NCI-H1436 treated with DMSO at 0.1 percent for 48 hours (cell line): ENCODE measurements at places on chromosomes 11 and 22.

DNA sequence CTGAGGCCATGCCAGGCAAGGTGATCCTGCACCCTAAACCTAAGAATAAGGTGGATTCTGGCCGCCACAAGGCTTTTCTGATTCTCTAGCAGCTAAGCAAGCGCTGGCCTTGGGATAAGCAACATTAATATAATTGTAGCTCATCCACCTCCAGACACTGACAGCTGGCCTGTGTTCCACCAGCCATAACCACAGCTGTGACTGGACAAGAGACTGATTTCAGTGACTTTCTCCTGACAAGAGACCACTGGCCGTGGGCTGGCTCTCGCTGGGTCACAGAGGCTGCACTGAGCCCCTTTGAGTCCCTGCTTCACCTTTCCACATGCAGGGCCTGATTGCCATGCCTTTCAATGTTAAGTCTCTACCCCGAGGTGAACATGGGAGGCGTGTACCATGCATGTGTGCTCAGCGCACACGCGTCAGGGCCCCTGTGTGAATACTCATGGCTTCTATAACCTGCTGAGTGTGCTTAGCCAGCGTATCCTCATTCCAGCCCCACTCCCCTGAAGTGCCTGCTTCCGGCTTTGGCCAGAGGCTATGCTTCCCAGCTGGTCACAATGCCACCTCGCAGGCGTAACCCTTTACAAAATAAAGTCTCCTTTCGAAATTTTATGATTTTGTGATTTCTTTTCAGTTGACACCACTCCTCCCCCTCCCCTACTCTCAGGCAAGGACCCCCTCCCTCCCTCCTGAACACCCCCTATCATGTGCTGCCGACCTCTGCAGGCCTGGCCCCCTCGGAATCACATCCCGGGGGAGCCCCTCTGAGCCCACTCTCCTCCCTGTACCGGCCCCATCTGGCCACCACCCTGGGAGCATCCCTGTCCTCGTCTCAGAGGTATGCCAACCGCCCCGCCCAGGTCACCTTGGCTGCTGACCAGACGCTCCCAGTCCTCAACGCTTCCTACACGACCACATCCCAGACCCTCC, 128.1 kb downstream of the CTTN start:
- no peak for DNase-seq

- DNase-seq: no peak
These were observed 118.0 kb downstream of the PHF21B start for GRCh38 chr22:44891791-44892190.

DNA sequence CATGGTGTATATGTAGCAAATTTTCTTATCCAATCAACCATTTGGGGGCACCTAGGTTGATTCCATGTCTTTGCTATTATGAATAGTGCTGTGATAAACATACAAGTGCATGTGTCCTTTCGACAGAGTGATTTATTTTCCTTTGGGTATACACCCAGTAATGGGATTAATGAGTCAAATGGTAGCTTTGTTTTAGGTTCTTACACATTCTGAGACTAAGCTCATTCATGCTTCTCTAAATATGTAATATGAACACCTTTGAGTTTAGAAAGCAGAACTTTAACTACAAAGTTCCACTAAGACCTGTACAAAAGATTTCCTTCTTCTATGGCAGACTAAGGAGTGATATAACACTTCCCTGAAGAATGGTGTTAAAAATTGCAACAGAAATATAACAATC, 627.0 kb downstream of the KCNA4 start:
- no peak for DNase-seq

DNA sequence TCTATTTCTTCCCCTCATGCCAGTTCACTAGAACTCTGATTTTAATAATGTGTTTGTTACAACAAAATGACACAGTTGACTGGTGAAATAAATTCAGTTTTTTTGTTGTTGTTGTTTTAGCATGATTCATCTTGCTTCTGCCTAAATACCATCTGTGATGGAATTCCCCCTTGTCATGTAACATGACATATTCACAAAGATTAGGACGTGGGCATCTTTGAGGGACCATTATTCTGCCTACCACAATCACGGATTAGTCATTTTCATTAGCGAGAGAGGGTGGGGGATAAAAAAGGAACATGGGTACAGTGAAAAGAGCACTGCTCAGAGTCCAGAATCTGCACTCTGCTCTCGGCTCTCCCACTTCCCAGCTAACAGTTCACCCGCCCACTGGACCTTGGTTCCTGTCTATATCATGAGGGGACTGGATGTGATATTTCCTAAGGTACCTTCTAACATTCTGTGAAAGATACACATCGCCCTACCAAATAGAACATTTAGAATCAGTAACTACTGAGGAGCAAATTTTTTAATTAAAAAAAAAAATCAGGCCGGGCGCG, 11.3 kb downstream of the HTATIP2 start:
- DNase-seq: no peak

- DNase-seq: no peak
These were observed 45.3 kb upstream of the CD82 start for GRCh38 chr11:44519989-44520737.

DNA sequence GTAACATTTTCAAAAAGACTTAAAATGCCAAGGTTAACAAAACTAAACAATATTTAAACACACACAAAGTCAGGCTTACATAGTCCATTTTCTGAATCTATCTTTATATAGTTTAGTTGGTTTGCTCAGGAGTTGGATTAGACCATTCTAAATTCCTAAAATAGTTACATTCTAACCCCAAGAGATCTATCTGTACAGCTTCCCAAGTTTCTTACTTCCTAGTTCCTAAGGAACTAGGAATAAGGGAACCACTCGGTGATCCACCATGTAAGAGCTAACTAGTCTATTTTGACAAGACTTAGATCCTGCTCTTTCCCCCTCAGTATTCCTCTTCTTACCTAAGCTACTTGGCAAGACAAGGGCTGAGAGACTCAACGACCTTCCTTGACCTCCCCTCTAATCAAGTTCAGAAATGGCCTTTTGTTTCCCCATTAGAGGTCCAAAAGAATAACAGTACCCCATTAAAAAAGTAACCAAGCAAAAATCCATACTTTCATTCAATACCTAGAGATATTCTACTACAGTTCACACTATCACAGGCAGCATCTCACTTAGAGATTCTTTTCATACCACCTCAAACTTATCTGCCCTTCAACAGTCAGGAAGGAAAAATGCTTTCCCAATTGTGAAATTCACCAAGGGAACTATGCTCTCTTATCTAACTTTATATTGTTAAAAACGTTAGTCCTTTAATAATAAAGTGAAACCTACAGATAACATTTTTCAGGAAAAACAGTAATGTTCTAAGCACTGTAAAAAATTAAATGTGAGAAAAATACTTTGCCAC, 253.1 kb downstream of the TTC28 start:
- no peak for DNase-seq

DNA sequence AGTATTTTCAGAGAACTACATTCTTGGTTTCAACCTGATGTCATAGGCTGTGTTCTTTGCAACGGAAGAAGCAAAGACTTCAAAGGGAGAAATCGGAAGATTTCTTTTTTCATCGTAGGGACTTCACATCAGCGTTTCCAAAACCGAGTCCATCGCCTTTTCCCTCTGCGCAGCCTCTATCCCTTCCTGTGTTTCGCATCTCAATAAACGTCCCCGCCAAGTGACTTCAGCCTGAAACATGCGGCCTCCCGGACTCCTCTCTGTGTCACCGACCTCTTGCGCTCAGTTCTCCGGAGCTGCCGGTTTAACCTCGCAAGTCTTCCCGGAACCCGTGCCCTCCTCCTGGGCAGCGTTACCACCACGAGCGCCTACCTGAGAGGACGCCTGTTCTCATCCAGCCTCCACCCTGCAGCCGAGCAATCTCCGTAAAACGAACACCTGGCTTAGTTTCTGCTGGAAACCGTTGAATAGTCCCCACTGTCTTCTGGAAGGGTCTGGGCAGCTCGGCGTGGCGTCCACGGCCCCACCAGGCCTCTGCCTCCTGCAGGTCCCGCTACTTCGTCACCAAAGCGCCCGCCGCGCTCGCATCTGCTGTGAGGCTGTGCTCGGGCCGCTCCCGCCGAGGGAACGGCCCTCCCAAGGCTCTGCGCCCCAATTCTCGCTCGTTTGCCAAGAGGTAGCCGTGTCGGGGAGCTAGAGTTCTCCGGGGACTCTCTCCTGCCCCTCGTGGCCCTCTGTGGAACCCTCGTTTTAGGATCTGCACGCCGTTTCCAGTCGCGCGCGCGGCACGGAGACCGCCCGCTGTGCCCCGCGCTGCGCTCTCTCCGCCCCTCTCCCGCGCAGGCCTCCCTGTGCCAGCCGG, at the start of gene GLB1L3:
Gene GLB1L3 (plus strand): TSS at position 846 of the 862 bp plus-strand sequence. CDS start 362 bp downstream, outside the sequence.
- no peak for DNase-seq

- no peak for DNase-seq
These were observed 293.7 kb downstream of the DDX10 start for GRCh38 chr11:108958368-108959104.

DNA sequence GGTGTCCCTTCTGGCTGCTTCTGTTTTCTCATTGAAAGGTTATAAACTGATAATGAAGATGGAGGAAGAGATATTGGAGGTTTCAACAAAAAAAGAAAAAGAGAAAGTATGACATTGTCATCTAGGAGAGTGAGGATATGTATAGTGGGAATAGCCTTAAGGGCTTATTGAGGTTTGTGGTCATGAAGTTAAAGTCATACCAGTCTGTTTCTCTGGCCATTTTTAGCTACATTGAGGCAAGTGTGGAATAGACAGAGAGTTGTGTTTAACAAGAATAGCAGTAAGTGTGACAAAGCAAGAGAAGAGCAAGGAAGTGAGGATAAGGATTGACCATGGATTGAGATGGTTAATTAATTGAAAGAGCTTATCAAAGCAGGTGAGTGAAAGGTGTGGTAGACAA, 110.4 kb downstream of the ELP4 start:
- DNase-seq: no peak

GRCh38 chr11:121140369-121140768, 39.3 kb downstream of the TECTA start:
- no peak for DNase-seq

- DNase-seq: no peak
These were observed 199.9 kb downstream of the FAM181B start for GRCh38 chr11:82533628-82534327.

GRCh38 chr11:102396708-102397563, 49.9 kb downstream of the BIRC2 start:
- DNase-seq: no peak

DNA sequence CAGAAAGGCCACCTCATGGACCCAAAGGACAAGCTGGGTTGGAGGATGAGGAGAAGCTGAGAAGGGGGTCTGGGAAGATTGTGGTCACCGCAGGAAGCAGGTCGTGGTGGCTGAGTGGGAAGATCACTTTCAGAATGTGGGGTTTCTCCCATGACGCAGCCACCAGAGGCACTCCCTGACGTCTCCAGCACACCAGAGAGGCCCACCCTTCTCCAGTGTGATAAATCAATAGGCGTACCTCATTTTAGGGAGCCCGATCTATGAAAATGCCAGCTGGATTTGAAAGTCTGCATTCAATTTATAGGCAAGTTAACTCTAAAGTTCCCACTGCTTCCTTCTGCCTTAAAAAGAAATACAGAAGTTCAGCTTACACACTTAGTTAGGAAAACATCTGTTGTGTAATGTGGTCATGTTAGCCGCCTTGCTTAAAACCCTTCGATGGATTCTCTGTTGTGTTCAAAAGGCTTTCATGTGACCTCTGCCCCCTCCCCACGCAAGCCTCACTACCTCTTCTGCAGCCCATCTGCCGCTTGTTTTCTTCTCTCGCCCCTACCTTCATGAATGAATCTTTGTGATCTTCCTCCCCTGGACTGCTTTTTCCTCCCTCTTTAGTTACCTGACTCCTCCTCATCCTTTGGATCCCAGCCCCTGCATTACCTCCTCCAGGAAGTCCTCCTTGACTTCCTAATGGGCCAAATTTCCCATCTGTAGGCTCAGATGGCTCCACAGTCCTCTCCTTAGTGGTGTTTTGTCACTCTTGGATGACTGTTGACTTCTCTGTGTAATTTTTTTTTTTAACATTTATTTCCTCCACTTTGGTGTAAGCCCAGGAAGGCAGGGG, 10.7 kb downstream of the TSPAN18 start:
- no peak for DNase-seq

DNA sequence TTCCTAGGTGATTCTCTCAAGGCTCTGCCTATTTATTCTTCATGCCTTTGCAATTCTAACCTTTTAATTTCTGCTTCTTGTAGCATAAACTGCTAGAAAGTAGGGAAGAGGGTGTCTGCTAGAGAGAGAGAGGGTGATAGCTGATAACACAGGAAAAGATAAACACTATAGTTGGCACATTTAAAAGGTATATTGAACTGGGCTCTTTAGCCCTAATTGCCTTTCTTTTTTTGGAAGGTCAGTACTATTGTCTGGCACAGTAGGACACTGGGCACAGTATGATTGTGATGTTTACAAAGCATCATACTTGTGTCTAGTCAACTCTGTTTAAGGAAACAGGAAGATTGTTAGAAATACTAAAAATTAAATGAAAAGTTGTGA, 33.3 kb downstream of the TEAD1 start:
- DNase-seq: no peak

DNA sequence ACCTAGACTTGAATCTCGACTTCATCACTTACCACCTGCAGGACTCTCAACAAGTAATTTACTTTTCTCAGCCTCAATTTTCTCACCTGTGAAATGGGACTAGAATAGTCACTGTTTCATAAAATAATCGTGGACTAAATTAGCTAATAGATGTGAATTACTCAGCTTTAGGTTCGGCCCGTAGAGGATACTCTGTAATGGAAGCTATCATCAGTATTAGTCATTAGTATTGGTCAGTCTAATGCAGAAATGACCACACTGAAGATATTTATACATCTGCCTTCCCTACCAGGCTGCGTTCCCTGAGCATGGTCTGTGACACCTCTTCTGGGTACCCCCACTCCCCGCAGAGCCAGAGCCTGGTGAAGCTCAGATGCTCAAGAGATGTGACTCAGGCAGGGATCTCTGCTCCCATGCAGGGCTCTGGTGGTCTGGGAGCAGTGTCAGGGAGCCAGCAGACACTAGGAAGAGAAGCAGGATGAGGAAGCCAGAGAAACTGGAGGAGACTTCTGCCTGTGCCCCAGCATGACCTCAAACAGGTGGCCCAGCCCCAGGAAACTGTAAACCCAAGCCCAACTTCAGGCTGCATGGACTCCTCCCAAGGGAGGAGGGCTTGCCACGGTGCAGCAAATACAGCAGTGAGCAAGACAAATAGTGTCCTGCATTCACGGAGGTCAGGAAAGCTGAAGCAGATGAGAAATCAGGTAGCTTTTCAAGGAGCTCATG, 88.0 kb upstream of the E2F8 start:
- no peak for DNase-seq

DNA sequence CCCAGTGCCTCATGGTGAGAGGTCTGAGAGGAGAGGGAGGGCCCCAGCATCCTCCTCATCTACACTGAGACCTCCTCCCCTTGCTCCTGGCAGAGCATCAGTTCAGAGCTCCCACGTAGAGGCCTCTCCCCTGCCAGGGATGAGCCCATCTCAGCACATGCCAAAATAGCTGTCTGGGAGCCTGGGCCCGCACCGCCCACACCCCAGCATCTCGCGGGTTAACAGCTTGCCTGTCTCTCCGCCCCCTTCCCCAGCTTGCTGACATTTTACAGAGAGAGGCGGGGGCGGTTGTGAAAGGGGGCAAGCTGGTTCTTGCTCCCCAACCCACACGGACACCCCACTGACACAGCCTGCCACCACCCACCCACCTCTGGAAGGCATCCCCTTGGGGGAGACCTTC, 6.4 kb downstream of the DGKZ start:
- DNase-seq: no peak
